ENCODE measurements at places on chromosomes 13 and 19.
A peak's percentile ranks its signal among the peaks of the same experiment; 100 is the strongest.

- no peak for DNase-seq
Observed at GRCh38 chr13:111626371-111627305, 306.2 kb downstream of the TEX29 start.

DNA sequence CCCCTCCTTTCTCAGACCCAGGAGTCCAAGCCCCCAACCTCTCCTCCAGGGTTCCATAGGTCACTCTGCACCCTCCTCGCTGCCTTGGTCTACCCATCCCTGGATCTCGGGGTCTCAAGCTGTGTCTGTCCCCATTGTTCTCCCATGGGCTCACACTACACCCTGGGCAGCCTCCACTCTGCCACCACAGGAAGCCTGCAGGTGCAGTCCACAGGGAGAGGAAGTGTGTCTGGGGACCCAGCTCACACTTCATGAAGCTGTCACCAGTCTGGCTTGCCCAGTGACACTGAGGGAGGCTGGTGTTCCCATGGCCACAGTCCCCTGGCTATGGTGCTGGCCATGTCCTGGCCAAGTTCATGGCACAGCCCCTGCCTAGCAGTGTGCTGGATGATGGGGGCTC lies 5.3 kb downstream of the NECTIN2 start:
- DNase-seq, result no peak

- peak; percentile 46 for DNase-seq
Observed at GRCh38 chr19:18119717-18120105, 22.1 kb downstream of the MAST3 start.

DNA sequence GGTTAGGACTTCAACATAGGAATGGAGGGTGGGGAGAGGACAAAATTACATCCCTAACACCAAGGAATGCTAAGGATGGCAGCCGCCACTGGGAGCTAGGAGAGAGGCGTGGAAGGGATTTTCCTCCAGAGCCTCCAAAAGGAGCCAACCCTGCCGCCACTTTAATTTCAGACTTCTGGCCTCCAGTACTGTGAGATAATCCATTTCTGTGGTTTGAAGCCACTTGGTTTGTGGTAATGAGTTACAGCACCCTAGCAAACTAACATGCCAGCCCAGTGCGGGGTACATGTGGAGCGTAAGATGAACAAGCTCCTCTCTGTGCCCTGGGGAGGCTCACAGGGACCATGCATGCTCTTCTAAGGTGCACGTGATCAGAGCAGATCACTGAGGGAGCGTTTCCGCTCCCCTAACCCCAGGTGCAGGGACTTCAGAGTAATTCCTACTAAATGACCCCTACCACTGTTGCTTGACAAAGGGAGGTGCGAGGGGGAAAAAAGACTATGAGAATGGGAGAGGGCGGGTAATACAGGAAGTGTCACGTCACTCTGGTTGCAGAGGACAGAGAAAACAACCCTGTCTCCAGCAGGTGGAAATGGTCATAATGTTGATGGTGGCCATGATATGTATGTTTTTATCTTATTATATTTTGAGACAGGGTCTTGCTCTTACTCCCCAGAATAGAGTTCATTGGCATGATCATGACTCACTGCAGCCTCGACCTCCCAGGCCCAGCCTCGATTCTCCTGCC lies 12.0 kb downstream of the FPR1 start:
- DNase-seq, result no peak

DNA sequence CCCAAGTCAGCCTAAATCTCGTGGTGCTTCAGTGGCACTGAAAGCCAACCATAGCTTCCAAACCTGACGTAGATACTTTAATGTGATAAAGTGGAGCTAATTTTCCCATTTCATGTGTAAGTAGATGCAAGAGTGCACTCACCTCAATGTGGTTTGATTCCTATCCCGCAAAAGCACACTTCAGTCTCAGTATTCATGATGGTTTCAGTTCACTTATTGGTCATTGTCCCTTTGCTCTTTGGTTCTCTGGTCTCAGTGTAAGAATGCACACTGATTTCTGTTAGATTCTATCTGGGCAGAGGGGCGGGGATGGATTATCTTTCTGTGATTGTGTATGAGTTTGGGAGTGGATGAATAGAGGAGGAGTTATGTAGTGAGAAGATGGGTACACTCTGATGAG lies 340.6 kb downstream of the KCNRG start:
- DNase-seq, result no peak

- DNase-seq, result no peak
Observed at GRCh38 chr13:107788464-107789165, 426.7 kb downstream of the LIG4 start.

DNA sequence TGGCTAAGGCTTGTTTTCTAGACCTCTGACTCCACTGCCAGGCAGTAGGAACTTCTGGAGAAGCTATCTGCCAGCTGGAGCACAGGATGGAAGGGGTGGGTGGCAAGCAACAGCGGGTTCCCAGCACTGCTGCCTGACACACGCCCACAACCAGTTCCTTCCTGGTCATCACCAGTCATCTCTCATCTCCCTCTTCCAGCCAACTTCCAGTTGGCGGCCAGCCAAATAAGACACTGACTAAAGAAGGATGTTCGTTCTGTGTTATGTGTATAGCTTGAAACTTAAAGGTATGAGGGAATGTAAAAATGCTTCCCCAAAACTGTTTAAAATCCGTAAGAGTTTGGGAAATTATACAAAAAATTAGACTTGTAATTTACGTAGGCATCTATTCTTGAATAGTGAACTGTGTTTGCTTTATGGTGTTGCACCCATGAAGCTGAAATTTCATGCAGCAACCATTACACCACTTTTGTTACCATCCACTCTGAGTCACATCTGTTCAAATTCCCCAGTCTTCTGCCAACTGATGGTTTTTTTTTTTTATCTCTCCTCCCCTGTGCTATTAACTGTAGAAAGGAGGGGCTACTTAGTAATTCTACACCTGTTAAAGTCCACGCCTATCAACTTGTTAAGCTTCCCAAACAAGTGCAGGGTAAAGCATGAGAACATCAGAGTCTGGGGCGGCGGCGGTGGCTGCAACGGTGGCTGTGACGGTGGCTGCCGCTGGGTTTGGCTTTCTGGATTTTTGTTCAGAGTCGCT lies 86.2 kb upstream of the FRY start:
- DNase-seq, result no peak

Data from activated naive CD4-positive, alpha-beta T cell (primary cell).